NCI-H1092 treated with DMSO at 0.1 percent for 48 hours (cell line): ENCODE measurements at places on chromosomes 5 and 9.

- no peak for DNase-seq
These were observed 839 bp downstream of the KCNV2 start for GRCh38 chr9:2718001-2718697.

- no peak for DNase-seq
These were observed 2112.1 kb downstream of the MAT2B start for GRCh38 chr5:165617491-165617890.

GRCh38 chr9:130845901-130846481 lies 10.9 kb downstream of the ABL1 start:
- no peak for DNase-seq

DNA sequence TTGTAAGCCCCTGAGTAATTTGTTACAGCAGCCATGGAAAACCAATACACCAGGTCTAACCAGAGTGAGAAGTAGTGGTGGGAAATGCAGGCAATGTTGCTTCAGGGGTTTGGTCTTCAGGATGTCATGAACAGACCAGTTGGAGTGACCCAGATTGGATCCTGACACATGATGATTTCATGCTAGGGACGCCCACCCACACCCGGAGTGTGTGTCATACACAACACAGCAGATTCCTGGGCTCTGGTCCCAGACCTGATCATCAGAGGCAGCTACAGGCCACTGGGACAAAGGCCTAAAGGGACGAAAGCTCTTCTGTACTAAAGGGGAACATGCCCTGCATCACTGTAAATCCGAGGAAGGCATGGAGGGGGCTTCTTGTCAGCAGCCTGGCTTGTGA lies 194.2 kb downstream of the NSG2 start:
- DNase-seq, result no peak

- no peak for DNase-seq
These were observed 43.9 kb downstream of the CRB2 start for GRCh38 chr9:123399803-123400378.

DNA sequence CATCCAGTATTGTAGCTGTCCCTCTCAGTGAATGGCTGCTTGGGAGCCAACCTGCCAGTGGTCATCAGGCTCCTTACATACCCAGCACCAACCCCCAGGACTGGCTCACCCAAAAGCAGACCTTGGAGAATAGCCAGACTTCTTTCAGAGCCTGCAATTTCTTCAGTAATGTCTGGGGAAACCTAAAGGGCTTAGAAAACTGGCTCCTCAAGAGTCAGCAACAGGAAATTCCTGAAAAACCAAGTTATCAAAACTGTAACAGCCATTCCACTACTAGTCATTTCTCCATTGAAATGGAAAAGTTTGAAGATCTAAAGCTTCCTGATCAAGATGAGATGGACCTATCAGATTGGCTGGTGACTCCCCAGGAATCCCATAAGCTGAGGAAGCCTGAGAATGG lies 12.3 kb upstream of the STING1 start:
- no peak for DNase-seq

GRCh38 chr5:159050316-159051143 lies 49.2 kb downstream of the EBF1 start:
- DNase-seq, result peak; percentile 14

- no peak for DNase-seq
These were observed 4.9 kb downstream of the DDX4 start for GRCh38 chr5:55742778-55743177.

DNA sequence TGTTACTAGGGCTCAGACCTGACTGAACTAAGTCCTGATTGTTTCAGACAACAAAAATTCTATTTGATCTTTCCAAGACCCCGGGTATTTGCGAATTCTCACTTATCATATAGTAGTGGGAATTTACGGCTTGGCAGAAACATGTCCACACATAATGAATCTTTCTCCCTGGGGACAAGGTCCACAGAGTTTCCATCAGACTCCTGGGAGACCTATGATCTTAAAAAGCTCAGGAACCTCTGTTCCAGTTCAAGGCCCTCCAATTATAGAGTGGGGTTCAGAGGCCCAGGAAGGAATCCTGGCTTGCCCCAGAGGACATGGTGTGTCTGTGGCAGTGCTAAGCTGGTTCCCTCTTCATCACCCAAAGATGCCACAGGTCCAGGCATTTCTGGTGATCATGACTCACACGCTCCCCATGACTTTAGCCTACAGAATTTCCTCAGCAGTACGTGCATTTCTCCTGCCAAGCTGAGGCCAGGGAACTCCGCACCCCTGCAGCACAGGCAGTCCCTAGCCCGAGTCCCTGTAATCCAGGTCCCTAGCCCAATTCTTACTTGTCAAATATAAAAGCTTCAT lies 12.6 kb downstream of the RAPGEF1 start:
- DNase-seq, result no peak

GRCh38 chr5:54595721-54596120 lies 78.2 kb downstream of the SNX18 start:
- DNase-seq, result no peak

- no peak for DNase-seq
These were observed 18.7 kb downstream of the DAPK1 start for GRCh38 chr9:87516222-87516925.

DNA sequence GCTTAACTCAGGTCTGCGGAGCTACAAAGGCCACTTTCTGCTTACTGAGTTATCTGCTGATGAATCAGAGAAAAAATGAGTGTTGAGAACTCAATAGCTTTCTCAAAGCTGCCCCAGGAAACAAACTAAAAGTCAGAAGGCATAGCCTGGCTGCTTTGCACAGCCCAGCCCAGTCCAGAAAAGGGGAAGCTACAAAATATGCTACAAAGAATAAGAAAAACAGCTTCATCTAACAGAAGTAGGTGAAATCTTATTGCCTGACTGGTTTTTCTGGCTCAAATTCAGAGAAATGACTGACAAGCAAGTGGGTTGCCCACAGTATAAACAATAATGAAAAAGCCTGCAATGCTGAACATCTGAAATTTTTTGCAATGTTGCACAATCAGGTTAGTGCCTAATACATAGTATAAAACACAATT lies 156.2 kb downstream of the PPP2R2B start:
- DNase-seq, result no peak

DNA sequence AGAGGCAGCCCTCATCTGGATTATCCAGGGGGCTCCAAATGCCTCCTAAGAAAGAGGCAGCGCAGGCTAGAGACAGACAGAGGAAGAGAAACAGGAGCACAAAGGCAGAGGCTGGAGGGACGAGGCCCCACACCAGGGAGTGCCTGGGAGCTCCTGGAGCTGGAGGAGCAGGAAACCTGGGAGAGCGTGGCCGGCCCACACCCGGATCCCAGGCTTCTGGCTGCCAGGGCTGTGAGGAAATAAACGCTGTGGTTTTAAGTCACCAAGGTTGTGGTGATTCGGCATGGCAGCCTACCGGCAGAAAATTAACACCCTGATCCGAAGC lies 165.5 kb downstream of the OLFM1 start:
- no peak for DNase-seq
